Left ventricle myocardium inferior (tissue), 1 donor: ENCODE measurements at places on chromosomes 1 and 21.

GRCh38 chr21:29300807-29301138 is 2.1 kb downstream of the BACH1 start:
- no peak for DNase-seq

GRCh38 chr21:45154511-45155508 is 80.4 kb downstream of the ADARB1 start:
- DNase-seq, result no peak

DNA sequence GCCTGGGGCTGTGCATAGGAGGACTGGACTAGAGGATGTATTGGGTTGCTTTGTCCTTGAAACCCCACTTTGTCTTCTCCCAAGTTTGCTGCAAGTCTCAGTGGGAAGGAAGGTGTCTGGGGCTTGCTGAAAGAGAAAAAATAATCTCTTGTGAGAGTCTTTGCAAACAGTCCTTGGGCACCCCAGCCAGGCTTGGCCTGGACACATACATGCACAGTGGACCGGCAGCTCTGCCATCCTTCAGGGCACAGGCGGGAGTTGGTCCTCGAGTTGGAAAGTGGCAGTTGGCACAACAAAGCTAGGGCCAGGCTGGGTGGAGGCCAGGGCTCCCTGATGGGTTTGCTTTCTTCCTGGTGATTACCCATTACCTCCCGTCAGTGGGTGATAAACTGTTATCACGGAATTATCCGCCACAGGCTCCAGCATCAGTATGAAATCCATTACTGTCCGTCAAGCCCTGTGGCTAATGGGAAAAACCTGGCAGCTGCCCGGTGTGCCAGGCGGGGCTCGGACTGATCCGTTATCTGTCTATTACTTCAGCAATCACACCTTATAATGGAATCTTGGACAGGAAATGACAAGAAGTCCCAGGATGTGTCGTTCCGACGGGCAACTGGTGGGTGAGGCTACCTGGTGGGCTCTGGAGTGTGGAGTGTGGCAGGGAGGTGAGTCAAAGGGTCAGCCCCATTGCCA is 265.7 kb downstream of the GRIK3 start:
- DNase-seq, result no peak

GRCh38 chr1:25642574-25643108 is 26.1 kb downstream of the MAN1C1 start:
- DNase-seq, result no peak

DNA sequence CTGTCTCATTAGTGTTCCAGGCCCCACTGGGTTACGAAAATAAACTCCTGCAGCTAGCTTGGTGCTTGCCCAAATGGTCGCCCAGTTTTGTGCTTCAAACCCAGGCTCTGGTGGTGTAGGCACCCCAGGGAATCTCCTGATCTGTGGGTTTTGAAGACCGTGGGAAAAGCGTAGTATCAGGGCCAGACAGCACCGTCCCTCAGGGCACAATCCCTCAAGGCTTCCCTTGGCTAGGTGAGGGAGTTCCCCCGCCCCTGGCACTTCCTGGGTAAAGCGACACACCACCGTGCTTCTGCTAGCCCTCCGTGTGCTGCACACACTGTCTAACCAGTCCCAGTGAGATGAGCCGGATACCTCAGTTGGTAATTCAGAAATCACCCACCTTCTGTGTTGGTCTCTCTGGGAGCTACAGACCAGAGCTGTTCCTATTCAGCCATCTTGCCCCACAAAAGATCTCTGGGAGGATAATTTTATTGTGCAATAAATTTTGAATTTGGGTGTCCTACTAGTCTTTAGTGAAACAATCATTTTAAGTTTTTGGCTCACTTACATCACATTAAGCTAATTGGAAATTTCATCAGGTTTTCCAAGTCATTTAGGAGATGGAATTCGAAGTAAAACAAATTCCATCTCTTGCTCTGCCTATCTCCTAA is 9.4 kb upstream of the SLC25A24 start:
- DNase-seq, result no peak

DNA sequence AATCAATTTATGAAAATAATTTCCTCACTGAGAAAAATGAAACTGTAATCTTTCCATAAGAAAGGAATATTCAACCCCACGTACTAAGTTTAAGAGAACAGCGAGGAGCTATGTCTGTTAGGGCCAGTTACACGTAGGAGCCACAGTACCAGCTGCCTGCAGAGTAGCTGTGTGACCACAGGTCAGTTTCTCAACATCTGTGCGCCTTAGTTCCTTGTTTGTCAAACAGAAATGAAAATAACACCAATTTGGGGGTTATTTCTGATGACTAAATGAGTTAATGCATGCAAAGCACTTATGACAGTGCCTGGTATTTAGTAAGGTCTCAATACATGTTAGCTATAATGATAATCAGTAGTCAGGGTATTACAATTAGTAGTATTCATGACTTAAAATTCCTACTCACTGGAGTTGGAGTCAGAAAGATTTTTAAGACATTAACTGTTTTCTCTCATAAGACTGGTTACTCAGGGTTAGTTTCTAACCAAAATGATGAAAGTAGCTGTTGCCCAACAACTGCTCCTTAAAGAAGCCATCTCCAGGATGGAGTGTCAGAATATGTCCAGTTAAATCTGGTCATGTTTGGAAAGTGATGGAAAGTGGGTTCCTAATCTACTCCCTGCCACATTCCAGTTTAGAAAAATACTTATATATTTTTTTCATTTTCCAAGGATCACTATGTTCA is 85.8 kb upstream of the ZNF648 start:
- DNase-seq, result no peak

DNA sequence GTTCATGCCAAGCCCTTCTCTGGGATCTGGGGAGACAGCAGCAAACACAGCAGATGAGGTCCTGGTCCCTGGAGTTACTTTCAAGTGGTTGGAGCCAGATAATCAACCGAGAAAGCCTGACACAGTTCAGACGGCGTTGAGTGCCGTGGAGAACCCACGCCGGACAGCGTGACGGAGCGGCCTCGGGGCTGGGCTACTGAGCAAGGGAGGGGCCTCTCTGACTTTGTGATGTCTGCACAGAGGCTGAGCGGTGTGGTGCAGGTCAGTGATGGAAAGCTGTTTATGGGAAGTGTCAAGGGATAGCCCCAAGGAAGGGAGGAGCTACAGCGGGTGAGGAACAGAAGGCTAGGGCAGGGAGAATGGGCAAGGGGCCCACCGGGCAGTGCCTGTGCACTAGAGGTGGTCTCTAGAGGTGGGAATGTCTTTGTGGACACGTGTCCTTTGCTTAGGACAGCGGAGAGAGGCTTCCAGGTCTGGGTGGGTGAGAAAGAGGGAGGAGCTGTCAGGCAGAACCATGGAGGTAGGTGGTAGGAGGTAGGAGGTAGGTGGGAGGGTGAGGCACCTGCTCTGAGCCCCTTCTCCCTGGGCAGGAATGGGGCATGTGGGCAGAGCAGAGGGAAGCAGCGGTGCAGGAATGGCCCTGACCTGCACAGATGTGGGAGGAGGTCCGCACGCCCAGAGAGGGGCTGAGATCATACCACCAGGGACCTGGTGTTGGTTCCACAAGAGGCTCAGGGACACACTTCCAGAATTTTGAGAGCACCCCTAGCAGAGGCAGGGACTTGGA is 62.8 kb downstream of the RUNX3 start:
- no peak for DNase-seq

DNA sequence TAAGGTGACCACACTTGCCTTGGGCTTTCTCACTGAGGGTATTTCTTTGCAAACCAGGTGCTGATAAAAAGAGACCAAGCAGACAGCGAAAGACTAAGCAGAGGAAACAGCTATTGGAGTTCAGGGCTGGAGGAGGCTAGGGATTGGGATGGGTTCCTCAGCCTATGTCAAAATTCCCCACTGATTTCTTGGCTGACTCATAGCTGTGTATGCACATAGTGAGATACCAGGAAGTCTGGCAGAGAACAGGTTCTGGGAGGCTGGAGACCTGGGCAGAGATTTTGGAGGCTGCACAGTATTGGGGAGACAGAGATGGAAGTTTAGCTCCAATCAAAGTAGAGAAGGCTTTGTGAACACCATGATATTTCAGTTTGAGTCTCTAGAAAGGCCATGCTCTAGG is 25.3 kb downstream of the YARS1 start:
- no peak for DNase-seq

- DNase-seq, result no peak
These were observed 9.2 kb upstream of the PTGS2 start for GRCh38 chr1:186689376-186689775.

DNA sequence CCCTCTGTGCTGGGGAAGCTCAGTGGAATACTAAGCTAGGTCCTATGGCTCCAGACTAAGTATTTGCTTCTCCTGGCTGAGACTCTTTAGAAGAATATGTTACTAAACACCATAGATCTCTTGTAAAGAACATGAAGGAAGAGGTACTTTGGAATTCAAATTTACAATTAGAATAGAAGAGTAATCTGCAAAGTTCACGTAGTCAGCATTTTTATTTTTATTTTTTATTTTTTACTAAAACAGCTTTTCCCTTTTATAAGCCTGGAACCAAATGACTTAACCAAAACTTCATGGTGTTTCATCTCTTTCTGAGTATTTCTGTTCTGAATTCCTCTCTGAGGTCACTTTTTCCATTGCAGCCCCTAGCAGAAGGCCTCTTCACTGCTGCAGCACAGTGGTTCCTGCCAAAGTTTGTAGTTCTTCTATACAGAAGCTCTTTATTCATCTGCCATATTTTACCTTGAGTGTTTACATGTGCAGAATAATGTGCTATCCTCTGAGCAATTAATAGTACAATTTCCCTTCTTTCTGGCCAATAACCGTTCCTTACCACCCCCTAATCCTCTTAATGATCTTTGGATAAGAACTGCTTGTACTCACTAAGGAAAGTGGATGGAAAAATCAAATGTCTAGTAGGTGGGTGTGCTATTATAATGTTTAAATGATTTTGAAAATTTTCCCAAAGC is 27.2 kb downstream of the TSEN15 start:
- no peak for DNase-seq

DNA sequence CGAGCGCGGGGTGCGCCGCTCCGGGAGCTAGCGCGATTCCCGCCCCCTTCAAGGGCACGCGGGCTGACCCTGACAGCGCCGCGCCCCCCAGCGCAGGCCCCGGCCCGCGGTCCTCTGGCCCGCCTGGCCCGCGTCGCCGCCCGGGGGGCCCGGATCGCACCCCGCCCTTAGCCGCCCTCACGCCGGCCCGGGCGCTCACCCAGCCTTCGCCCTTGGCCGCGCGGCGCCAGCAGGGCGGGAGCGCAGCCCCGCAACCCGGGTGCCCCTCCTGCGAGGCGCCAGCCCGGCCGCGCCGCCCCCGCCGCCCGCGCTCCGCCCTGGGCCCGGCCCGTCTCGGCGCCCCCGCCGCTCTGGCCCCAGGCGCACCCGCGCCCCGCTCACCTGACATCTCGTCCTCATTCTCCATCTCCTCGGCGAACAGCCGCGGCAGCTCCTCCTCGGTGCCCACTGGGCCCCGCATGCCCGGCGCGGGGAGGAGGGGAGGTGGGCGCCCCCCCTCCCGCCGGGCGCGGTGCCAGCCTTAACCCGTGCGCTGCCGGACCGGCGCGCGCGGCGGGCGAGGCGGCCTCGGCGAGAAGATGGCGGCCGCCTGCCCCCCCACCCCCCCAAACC is 451 bp downstream of the CHD5 start:
- DNase-seq, result no peak

DNA sequence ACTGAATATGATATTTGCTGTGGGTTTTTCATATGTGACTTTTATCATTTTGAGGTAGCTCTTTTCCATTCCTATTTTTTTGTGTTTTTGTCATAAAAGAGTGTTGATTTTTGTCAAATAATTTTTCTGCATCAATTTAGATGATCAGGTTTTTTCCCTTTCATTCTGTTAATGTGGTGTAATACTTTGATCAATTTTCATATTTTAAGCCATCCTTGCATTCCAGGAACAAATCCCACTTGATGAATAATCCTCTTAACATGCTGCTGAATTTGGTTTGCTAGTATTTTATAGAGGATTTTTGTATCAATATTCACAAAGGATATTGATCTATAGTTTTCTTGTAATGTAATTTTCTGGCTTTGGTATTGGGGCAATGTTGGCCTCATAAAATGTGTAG is 25.5 kb upstream of the C1orf53 start:
- no peak for DNase-seq

DNA sequence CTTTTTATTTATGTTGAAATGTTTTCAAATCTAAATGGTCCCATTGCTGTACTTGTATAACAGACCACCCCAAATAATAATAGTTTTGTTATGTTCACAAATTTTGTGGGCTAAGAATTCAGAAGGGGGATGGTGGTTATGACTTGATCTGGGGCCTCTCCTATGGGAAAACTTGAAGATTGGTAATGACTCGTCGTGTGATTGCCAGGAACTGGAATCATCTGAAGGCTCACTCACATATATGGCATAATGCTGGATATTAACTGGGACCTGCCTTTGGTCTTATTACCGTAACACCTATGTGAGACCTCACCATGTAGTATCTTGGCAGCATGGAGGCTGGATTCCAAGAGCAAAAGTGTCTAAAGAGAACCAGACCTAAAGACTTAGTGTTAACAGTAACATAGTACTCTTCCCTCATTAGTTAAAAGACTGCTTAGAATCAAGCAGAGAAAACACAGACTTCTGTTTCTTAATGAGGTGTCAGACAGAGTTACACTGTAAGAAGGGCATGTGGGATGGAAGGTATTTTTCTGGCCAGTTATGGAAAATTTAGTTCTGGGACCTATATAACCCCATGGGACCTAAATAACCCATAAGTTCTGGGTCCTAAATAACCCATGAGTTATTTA is 11.9 kb downstream of the LYPLAL1 start:
- DNase-seq, result no peak

- DNase-seq, result no peak
These were observed 18.6 kb downstream of the RO60 start for GRCh38 chr1:193077991-193078390.

DNA sequence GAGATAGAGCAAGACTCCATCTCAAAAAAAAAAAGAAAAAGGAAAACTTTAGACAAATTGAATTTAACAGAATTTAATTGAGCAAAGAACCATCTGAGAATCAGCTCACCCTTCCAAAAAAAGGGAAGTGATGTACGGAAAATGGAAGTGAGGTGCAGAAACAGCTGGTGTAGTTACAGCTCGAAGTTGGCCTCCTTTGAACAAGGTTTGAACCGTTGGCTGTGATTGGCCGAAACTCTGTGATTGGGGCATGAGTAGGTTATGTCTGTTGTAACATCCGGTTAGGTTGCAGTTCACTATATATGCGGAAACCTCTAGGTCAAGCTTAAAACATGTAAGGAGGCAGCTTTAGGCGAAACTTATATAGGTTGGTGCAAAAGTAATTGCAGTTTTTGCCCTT is 97.9 kb upstream of the KIF26B start:
- no peak for DNase-seq

DNA sequence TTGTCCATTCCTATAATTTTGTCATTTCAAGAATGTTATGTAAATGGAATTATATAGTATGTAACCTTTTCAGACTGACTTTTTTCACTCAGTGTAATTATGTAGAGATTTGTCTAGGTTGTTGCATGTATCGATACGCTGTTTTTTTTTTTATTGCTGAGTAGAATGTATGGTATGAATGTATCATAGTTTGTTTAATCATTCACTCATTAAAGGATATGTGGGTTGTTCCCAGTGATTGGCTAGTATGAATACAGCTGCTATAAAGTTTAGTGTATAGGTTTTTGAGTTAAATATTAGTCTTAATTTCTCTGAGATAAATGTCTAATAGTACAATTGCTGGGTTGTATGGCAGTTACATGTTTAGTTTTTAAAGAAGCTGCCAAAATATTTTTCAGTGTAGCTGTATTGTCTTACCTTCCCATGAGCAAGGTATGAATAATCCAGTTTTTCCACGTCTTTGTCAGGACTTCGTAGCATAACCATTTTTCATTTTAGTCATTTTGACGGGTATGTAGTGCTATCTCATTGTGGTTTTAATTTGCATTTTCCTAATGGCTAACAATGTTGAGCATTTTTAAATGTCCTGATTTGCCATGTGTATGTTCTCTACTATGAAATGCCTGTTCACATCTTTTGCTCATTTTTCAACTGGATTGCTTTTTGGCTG is 22.4 kb downstream of the CASQ2 start:
- no peak for DNase-seq
